ENCODE measurements at places on chromosomes 7 and 10. TPM values are rescaled to one million over a fixed set of nuclear protein-coding genes. Genes with fewer than 3 reads are reported as not detected.
A peak's percentile ranks its signal among the peaks of the same experiment; 100 is the strongest.

- no peak for DNase-seq
Measured at GRCh38 chr10:121063744-121064143, 212.6 kb downstream of the WDR11 start.

DNA sequence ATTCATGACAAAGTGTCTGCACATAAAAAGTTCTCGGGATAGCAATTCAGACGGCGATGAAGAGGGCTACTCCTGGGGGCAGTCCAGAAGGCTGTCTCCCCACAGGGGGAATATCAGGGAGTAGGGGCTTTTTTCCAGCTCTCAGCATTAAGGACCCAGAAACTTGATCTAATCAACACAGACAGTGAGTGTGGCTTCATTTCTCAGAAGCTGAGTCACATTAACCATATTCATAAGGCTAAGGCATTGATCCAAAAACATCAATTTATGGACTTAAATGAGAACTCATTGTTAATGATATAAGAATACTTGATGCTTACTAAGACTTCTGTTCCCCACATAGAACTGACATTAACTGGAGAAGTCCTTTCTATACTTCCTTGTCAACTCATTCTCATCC is 87.5 kb upstream of the AOAH start:
- no peak for DNase-seq

DNA sequence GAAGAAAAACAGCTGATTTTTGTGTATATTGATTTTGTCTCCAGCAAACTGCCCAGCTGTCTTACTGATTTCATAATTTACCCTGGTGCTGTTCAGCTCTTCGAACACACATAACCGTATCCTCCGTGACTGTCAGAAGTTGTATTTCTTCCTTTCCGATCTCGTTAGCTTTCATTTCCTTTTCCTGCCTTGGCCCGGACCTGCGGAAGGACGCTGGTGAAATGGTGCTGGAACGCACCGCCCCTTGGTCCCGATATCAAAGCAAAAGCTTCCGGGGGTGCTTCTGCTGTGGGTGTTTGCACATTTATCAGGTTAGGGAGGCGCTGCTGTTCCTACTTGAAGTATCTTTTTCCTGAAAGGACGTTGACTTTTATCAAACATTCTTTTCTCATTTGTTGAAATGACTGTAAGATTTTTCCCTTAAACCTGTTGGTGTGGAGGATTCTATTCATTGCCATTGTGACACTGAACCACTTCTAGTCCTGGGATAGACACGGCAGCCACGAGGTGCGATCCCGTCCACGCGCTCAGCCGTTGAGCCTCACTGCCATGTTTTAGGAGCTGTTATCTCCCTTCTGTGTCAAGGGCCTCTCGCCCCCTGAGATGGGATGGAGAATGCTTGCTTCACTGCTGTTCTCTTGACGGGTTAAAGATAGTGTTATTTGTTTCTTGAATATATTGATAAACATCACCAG is 72.6 kb downstream of the FOXL3 start:
- peak; percentile 51 for DNase-seq

DNA sequence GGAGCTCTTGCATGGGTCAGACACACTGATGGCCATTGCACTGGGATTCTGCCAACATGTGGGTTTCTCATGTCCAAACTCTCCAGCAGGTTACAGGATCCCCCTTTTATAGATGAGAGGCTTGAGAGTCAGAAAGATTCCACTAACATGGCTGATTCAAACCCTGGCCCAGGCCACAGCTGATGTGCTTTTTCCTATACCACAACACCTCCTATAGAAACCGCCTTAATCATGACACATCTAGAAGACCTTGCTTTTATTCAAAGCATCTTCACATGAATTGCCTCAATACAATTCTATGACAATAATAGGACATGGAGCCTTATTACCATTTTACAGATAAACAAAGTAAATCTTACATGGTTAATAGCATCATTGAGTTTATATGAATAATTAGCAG is 188.6 kb downstream of the DPY19L1 start:
- no peak for DNase-seq

DNA sequence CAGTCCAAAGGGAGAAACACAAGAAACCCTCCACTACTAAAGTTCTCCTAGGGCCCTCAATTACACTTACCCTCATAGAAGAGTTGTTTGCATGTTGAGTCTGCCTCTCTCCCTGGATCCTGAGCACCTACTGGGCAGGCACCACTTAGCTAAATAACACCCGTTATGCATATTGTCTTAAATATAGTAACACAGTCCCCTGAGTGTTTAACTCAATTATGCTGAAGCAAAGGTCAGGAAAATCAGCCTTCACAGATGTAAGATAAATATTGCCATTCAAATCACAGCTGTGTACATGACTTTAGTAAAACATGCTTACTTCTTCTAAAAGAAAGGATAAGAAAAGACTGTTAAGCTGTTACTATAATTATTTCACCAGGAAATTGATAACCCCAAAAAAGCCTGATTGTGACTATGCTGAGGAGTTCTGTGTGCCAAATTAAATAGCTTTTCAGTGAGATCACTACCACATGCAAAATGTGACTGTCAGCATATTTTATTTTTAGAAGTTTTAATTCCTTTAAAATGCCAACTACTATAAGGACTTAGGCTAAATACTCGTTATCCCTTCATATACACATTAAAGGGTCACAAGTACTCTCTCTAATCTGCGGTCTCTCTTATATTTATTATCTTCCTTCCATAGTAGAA is 733.9 kb upstream of the PHF14 start:
- no peak for DNase-seq

DNA sequence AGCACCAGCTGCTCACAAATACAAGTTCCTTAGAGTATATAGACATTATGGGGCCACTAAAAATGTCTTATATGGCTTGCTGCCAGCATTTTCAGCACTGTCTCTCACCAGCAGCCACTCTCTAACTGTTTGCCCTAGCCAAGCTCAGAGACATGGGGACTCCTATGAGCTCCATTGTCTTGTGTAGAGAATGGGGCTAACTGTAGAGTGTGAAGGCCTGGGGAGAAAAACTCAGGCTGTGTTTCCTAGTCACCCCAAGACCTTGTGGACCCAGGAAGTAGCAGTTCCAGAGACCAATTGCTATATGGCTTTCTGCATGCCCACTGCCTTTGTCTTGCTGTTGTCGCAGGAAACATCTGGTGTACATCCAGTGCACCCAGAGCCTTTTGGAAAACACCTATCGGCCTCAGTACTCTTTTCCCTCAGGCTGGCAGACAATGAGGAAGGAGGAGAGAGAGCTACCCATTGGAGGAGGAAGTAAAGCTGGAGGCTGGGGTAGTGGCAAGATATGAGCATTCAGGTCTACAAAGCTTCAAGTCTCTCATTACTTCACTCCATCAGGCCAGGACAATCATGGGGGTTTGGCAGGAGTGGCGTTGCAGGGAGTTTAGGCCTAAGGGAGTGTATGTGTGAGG is 28.4 kb downstream of the ENTPD1 start:
- DNase-seq = no peak

- no peak for DNase-seq
Measured at GRCh38 chr7:134031835-134032617, 95.1 kb upstream of the LRGUK start.

The NKX2-3 gene
- total RNA-seq = not detected

The FEZF1 gene
- not detected for total RNA-seq
